ENCODE measurements at places on chromosomes 7 and 10.

DNA sequence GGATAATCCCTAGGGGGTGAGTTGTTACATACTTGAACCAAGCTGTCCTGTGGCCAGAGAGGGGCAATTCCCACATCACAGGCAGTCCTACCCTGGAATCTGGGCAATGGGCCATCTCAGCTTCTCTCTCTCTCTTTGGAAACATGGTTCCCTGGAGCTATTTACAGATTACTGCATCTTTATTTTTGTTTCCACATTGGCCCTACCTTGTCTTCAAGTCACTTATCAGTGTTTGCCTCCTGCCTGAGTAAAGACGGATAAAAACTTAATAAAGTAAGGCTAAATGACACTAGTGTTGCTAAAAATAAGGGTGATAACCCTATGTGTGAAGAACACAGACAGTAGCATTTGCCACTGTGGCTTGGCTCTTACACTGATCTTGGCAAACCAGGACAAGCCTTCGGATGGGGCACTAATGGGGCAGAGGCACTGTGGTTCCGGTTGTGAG is 228.2 kb downstream of the GFRA1 start:
- DNase-seq, result no peak

DNA sequence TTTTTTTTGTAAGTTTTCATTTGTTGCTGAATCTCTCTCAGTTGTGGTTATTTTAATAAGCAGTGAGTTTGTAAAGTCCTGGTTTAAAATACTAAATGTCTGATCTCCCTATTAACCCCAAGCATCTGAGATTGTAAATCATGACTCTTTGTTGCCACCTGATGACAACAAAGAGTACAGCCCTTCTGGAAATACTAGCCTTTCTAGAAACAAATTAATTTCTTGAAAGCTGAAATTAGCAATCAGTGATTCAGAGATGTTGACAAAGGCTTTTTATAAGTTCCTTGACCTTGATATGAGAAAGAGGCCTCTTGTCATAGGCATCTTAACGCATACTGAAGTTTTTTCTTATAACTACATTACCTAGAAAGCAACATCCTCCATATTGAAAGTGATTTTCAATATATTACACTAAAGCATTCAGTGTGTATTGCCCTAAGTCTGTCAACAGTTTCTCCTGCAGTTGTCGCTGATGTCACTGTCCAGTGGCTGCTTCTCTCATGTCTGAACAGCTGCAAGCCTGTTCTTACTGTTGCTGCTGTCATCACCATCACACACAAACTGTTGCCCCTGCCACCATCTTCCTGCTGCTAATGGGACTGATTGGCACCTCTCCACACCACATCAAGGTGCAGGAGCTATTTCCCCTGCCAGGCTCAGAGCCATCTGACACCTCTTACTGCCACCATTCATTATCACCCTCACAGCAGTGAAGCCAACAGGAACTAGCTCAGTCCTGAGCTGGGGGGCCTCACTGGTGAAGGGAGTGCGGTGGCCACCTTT is 95.1 kb upstream of the LRGUK start:
- no peak for DNase-seq

- no peak for DNase-seq
Observed at GRCh38 chr7:51428217-51428887, 111.7 kb upstream of the COBL start.

DNA sequence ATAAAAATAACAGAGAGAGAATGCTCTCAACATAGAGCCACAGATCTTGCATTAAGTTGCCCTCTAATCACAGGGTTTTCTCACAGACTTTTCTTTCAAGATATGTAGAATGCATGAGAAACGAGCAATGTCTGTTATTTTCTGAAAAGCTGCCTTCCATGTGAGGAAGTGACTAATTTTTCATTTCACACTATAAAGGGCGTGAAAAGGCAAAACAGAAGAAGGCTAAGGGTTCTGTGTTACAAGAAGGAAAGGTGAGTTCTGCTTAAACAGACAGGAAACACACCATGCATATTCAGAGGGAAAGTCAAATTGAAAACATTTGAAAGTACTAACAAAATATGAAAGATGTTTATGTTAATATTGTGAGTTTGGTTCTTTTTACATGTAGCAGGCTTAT is 189.2 kb downstream of the SEMA3D start:
- no peak for DNase-seq

DNA sequence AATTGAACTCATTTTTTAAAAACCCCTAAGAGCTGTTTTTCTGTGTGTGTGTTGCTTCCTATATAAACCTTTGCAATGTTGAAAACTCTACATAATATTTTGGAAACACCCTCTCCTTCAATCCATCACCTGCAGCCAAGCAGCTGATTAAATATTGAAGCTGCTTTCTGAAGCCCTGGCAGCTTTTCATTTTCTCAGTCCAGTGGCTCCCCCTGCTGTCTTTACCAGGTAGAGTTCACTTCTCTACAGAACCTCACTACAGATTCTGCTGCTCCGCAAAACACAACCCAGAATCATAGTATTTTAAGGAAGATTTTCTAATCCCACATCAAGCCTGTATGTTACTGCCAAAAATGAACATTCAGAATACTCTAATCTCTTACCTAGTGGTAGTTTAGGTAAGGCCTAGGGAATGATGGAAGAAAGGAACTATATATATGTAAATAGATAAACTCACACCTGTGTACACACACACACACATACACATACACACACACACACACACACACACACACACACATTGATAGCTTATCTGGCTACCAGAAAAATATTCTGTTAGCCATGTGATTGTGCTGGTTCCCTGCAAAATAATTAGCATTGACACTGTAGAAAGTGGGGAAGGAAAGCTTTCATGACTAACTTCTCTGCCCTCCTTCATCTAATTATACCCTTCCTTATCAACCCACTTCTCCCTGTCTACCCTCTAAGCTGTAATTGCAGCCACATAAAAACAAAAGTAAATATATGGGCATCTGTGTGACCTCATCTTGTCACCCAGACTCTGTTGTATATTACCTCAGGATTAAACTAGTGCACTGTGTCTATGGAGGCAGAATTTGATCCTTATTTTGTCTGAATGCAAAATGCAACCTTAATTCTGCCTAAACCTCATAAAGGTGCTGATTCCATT is 229.5 kb upstream of the FZD1 start:
- peak; percentile 22 for DNase-seq

GRCh38 chr7:103710247-103710646 is 264.2 kb upstream of the SLC26A5 start:
- DNase-seq, result no peak

DNA sequence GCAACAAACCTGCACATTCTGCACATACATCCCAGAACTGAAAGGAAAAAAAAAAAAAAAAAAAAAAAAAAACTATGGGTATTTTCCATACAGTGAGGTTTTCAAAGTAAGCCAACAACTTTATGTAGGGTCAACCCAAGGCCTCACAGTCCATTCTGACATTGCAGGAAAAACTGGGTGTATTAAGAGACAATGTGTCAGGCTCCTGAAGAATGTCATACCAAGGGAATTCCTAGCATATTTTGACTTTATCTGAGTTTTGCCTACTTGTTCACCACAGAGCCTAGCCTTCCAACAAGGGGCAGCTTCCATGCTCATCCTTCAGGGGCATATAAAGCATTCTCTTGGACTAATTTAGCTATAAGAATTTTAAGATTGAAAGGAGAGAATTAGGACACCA is 368.9 kb downstream of the PLXDC2 start:
- DNase-seq, result no peak
